Stimulated activated naive CD4-positive, alpha-beta T cell (primary cell): ENCODE measurements at places on chromosomes 3 and 15.

- no peak for DNase-seq
These were observed 168.1 kb downstream of the XXYLT1 start for GRCh38 chr3:195102609-195103467.

DNA sequence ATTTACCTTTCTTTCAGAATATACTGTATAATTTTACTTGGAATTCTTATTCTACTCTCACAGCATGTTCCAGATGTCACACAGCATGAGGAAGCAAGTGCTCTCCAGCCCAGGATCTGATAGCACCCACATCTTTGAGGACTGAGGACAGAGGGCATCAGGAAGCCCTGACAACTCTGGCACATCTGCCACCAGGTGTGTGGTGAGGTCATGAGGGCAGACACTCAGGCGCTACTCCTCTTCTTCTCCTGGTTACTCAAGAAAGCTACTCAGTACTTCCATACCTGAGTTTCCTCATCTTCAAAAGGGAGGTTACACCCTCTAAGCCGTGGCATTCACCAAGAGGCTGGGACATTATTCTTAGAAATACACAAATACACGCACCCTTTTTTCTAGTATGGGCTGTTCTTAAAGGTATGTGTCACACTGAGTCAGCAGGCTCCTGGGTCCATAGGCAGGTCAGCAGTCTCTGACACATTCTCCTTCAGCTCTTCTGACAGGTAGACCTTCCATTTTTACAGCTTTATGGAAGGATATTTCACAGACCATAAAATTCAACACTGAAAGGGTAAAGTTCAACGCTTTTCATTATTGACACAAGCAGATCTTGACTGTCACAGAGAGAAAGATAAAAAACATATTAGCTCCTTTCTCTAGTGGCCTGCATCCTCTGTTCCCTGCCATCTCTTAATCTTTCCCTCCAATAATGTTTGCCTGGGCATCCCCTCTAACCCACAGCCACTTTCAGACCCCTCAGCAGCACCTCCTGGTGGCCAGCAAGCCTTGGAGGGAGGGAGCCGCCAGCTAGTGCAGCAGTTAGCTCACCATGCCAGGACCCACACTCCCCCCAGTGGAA, 103.2 kb upstream of the TJP1 start:
- DNase-seq = no peak

DNA sequence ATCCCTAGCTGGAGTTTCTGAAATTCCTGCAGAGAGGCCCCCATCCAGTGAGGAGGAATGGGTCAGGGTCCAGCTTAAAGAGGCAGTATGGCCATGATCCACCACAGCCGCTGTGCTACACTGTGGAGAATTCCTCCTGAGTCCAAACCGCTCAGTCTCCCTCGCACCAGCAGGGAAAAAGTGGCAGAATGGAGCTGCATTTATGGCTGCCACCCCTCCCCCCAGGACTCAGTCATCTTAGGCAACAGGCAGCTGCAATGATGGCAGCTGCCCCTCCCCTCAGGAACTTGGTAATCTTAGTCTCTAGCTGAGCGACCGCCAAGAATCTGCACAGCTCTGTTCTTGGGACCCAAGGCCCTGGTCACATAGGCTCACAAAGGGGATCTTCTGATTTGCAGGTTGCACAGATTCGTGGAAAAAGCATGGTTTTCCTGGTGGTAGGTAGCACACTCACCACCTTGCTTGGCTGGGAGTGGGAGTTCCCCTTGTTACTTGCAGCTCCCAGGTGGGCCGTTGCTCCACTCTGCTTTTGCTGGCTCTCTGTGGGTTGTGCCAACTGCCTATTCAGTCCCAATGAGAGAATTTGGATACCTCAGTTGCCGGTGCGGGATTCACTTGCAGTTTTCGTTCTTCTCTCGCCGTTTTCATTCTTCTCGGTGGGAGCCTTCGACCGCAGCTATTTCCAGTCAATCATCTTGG, 204.1 kb downstream of the STXBP5L start:
- no peak for DNase-seq

DNA sequence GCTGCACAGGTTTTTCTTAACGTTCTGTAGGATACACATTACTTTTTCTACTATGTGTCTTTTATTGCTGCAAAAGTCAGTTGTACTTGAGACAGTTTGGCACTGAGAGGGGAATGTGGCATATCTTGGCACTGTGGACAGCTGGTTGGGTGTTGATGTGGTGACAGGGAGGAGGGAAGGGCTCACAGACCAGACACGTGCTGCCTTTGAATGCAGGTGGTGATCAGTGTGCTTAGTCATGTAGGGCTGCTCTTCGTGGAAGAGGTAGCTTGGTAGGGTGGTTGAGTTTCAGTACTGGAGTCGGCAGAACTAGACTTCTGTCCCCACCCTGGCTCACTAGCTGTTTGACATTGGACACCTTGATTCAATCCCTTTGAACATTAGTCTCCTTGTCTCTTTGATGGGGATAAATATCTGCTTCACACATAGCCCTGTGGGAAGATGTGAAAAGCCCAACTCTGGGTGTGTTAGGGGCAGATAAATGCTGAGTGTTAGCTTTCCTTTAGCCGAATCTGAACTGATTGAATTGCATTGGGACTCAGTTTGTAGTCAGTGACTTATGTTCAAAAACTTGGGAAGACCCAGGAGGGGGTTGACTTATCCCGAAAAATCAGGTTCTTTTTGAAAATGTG, 108.4 kb downstream of the PTPRG start:
- no peak for DNase-seq

GRCh38 chr3:132174500-132174899, 139.7 kb upstream of the CPNE4 start:
- DNase-seq = no peak
